Stimulated activated CD4-positive, alpha-beta T cell treated with anti-CD3 and anti-CD28 coated beads, TNF-alpha, amount 100 ng/mL, for 4 hours (primary cell): ENCODE measurements at places on chromosomes 5 and 9.

DNA sequence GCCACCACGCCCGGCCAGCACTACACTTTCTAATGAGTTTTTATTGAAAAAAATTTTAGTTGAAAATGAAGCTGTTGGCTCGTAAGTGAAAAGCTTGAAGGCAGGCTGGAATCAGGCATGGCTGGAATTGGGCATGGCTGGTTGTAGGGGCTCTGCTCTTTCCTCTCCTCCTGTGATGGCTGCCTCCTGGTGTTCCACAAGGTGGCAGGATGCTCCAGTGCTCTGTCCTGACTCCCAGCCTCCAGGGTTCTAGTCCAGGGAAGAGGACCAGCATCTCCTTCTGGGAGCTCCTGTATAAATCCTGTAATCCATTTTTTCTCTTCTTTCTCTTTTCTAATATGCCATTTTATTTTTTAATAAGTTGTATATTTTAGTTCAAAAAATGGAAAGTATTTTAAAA lies 57.2 kb upstream of the DHFR start:
- DNase-seq: no peak

DNA sequence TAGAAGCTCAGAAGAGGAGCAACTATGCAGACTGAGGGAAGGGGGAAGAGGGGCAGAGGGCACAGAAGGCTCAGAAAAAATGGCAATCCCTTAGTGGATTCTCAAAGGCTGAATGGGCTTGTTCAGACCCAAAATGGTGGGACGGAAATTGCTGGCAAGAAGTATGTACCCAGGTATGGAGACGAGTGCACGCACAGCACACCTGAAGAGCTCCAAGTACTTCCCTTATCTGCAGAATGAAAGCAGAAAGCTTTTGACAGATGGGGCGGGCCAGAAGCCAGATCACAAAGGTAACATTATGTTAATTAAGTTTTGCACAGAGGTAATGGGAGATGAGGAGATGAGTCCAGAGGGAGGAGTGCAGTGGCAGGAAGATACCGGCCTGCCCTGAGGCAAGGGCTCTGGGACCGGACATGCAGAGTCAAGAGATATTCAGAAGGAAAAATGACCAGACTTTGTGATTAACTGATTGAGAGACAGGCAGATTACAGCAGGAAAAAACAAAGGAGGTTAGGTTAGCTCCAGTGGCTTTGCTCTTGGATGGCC lies 138.1 kb upstream of the PIK3R1 start:
- DNase-seq: no peak

DNA sequence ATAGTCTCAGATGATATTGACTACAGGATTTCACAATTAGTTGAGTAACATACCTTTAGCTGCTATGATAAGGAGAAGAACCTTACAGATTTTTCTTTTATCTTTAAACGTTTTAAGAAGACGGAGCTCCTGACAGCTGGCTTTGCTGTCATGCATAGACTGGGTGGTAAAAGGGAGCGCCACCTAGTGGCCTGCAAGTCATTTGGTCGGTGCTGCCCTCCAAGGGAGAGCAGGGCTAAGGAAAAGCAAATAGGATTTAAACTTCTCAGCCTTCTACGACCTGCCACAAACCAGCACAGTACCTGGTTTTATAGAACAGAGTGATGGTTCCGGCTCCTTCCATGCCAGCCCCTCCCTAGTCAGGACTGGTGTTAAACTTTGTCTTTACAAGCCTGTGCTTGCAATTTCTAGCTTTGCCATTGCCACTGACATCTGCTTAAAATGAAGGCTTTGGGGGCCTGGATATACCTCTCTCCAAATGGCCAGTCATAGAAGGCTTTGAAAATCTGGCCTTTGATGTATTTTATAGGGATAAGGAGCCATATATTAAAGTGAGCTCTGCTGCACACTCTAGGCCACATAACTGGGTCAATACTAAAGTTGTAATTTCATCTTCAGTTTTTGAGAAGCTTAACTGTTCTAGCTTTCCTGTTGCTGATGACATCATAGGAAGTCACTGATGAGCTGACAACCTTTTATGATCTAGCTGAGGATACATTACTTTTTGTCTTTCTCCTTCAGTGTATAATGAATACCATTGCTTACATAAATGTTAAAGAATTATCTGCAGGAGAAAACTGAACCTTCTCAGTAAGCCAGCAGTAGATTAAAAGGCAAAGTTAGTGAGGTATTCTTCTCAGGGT lies 31.1 kb upstream of the ADAMTSL1 start:
- no peak for DNase-seq

DNA sequence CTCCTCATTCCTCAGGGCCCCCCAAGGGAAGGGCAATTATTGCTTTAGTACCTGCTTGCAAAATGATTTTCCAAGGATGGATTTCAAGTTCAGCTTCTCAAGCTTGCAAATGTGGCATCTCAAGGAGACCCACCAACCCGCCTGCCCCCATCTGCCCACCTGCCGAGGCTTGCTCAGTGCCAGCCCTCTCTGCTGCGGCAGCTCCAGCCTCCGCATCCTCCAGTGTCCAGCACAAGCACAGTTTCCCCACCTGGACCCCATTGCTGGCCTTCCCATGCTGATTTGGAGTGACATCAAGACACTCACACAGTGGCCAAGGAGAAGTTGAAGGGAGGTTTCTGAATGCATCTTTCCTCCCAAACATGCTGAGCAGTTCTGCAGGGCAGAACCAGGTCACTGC lies 31.2 kb downstream of the MED10 start:
- no peak for DNase-seq

- no peak for DNase-seq
These were observed 71.2 kb downstream of the GHR start for GRCh38 chr5:42494414-42494813.

DNA sequence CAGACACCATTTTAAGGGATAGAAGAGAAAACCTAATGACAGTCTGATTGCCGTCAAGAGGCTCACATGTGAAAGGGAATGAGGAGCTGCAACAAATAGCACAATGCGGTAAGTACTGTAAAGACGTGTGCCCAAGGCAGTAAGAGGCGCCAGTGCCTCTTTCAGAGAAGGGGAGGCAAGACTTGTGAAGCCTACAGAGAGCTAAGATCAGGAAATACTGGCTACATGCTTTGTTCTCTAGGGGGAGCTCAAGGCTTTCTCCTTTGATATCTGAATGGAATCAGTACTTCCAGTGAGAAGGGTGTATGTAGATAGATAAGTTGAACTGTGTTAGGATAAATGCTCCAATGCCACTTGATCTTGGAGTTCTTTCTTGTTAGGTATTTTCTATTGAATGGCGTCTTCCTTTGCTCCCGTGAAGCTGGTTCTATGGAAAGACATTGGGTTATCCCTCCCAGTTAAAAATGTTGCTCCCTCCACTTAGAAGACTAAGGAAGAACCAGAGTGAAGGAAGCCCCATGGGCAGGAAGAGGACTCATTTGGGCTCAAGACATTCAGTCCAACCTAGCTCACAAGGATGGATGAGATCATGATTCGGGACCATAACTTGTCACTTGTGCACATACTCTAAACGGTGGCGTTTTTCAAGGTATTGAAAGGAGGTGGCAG lies 23.5 kb upstream of the ALDOB start:
- no peak for DNase-seq

GRCh38 chr5:3601911-3602782 lies 6.5 kb downstream of the IRX1 start:
- no peak for DNase-seq
